Progenitor cell of endocrine pancreas (in vitro differentiated cells): ENCODE measurements at places on chromosomes 11 and 22.
A peak's percentile ranks its signal among the peaks of the same experiment; 100 is the strongest.

- DNase-seq = no peak
These were observed 9.5 kb downstream of the SLC16A8 start for GRCh38 chr22:38074181-38075104.

DNA sequence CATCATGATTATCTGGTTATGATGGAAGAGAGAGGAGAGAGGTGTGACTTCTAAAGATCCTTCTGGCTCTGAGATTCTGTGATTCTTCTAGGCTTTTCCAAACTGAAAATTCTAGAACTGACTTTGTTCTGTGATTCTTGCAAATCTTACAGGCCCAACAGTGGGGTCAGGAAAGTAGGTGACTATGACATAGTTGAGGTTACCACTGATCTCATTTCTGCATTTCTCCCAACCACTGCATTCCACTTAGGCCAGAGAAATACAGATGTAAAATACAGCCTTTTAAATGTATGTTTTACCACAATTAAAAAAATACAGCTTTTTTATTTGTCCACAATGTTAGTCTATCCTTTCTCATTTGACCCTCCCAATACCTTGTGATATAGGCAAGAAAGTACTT, 83.7 kb downstream of the STIM1 start:
- no peak for DNase-seq

GRCh38 chr11:106021181-106021966, 666 bp downstream of the MSANTD4 start:
- DNase-seq = no peak

DNA sequence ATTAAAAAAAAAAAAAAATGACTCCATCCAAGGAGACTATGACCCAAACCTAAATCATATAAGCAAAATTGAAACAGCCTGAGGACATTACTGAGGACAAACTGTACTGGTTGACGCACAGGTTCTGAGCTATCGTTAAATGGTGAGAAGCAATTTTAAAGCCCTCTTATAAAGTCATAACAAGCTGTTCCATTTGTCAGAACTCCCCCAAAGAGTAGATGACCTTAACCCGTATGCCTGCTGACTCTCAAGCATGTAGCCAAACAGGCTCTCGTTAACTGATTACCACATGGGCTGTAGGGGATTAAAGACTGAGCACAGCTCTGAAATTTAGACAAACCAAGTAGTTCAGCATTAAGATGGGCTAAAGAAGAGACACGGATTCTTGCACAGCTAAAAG, 2.2 kb downstream of the CRYAB start:
- no peak for DNase-seq

DNA sequence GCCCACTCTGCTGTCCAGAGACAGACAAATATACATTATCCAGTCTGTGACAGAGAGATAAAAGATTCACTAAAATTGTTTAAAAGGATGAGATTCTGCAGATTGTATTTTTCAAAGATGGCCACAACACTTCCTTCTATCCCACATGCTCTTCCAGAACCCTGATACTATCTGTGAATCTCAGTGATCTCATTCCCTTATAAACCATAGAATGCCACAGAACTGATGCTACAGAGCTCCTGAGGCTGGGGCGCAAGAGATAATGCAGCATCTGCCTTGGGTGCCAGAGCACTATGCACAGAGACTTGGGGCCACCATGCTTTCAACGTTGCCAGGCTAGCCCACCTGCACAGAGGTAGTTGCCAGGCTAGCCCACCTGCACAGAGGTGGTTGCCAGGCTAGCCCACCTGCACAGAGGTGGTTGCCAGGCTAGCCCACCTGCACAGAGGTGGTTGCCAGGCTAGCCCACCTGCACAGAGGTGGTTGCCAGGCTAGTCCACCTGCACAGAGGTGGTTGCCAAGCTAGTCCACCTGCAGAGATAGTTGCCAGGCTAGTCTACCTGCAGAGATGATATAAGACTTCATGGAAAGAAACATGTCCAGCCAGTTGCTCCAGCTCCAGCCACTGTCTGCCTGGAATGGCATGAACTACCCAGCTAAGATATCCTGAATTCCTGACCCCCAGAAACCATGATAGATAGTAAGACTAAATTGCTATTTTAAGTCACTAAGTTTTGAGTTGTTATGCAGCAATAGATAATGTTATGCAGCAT, 17.6 kb upstream of the SEPTIN5 start:
- DNase-seq = no peak

DNA sequence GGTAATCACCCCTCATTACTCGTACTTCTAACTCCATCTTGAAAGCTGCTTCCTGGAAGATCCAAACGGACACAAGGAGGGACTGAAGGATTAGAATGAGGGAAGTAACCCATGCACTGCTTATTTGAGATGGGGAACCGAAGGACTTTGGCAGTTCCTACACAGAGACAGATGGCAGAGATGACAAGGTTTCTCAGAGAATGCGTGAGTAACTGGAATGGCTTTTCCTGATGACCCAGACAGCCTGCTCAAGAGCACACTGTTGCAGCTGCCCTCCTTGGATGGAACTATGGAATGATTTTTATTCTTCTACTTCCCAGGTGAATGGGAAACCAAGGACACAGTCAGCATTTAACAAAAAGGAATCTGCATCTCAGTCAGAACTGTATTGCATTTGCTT, 7.3 kb downstream of the KCNJ11 start:
- no peak for DNase-seq

GRCh38 chr11:86787656-86788055, 12.7 kb upstream of the PRSS23 start:
- DNase-seq = no peak

DNA sequence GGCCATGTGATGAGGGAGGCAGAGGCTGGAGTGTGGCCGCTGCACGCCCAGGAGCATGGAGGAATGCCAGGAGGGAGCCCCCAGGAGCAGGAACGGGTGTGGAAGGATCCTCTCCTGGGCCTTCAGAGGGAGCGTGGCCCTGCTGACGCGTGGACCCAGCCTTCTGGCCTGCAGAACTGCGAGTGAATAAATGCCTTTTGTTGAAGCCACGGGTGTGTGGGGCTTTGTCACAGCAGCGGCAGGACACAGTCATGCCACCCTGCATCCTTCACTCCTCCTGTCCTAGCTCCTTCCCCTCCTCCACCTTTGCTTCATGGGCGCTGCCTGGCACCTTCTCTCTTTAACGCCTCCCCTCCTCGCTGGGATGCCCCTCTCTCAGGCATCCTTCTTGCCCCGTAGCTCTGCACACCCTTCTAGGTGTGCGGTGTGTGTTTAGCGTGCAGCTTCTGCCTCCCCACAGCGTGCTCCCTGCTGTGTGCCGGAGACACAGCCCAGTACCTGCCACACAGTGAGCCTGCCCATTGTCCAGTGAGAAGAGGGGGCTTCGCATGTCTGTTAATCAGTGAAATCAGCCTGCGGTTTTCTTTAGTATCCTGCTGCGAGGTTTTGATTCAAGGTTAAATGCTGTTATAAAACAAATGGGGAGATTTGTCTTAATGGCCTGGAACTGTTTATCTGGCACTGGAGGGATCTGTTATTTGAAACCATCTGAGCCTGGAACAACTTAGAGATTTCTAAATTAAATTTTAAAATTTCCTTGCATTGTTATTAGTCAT, 459.6 kb downstream of the TBC1D22A start:
- peak; percentile 0 for DNase-seq

GRCh38 chr11:46675288-46675851, 25.0 kb downstream of the ARHGAP1 start:
- no peak for DNase-seq

- DNase-seq = no peak
These were observed 3.3 kb downstream of the BLID start for GRCh38 chr11:122112470-122113365.

GRCh38 chr11:82936261-82936660, 34.7 kb downstream of the DDIAS start:
- no peak for DNase-seq

DNA sequence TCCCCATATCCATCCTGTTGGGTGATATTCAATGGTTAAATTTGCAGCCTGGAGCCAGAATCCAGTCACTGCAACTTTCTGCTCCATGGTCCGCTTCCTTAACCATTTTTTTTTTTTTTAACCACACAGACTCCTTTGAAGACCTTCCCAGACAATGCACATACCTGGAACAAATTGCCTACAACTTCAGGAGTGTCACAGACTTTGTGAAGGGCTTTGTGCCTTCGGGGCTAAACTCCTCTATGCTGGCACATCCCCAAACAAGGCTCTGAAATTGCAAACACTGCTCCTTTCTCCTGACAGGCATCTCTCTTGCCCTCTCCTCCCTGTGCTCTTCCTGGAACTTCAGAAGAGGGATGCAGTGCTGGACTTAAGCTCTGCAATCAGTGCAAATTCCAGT, 40.6 kb downstream of the TENM4 start:
- no peak for DNase-seq

DNA sequence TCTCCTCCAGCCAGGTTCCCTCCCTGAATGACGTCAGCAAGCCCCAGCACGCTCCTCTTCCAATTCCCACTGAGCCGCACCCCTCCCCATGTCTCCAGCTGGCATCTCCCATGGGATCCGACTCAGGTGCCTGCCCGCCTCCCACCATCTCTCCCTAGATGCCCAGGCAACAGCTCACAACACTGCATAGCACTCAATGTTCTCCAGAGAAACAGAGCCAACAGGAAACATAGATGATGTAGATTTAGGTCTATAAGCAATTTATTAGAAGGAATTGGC, 532.3 kb downstream of the BRD1 start:
- DNase-seq = peak; percentile 3

GRCh38 chr22:20001082-20001638, 15.5 kb downstream of the ARVCF start:
- no peak for DNase-seq

GRCh38 chr11:111949519-111950426, 12.6 kb downstream of the DIXDC1 start:
- DNase-seq = no peak

DNA sequence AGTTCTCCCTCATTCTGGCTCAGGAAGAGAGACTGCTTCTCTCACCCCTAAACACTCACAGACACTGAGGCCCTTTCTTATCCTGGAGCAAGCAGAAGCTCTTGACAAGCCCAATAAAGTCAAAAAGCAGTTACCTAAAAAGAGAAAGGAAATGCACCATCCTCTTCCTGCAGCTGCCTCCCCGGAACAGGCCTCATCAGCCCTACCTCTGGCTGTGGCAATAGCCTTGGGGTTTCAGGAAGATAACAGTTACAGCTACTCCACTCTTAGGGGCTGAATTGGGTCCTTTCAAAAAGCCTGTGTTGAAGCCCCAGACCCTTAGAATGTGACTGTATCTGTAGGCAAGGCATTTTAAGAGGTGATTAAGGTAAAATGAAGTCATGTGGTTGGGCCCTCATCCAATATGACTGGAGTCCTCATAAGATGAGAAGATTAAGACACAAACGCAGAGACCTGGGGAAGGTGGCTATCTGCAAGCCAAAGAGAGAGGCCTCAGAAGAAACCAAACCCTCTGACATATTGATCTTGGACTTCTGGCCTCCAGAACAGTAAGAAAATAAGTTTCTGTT, 3.5 kb upstream of the LGALS12 start:
- no peak for DNase-seq

- no peak for DNase-seq
These were observed 161.3 kb downstream of the JRKL start for GRCh38 chr11:96551136-96551535.

DNA sequence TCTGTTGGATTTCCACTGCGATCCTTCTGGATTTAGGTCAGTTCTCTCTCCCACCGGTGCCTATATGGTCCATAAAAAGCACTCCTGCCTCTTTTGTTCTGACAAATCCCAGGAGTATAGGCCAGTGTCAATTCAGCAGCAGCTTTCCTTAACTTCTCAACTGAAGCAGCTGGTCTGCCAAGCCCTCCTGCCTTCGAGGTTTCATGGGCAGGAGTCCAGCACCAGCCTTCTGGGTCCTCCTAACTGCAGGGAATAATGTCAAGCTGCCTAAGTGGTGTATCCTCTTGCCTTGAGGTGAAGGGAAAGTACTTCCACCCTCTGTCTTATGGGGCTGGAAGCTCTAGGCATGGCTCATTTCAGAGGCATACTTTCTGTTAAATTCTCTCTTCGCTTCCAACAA, 149.4 kb upstream of the NCAM1 start:
- no peak for DNase-seq

DNA sequence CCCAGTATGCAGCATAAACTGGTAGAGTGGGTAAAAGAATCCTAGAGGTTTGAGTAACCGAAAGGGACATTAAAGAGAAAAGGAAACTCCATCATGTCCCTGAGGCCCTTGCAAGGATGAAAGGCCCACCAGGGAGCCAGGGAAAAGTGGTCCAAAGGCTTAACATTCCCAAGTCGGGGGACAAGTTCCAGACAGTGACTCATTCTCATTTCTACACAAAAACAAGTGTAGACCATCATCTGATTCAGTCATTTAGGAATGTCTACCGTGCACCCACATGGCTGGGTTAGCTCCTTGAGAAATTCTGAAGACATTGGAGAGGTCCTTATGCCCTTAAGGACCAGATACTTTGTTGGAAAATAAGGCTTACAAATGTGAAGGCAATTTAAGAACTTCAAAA, 4.8 kb upstream of the NOX4 start:
- no peak for DNase-seq

- peak; percentile 68 for DNase-seq
These were observed 912.8 kb downstream of the DLG2 start for GRCh38 chr11:84714316-84714780.

DNA sequence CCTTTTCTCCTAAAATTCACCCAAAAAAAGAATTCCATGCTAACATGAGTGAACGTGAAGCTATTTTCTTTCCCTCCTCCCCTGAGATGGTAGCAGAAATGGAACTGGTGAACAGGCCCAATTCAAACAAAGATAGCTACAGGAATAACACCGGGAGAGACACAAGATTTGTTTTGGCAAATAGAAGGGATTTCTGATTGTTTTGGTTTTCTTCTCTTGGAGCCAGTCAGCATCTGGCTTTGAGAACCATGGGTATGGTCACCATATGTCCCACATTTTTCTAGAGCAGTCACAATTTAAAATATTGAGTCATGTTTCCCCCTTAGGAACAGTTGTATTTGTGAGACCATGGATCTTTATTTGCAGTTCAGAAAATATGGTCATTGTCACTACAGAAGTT, 214.1 kb downstream of the FAM76B start:
- no peak for DNase-seq

GRCh38 chr11:77014669-77015068, 19.5 kb upstream of the B3GNT6 start:
- DNase-seq = no peak

- no peak for DNase-seq
These were observed 94.5 kb upstream of the HSD17B12 start for GRCh38 chr11:43585877-43586608.

GRCh38 chr11:1520663-1521267, 34.2 kb upstream of the MOB2 start:
- DNase-seq = no peak
